ENCODE measurements at places on chromosomes 1 and 21. TPM values are rescaled to one million over a fixed set of nuclear protein-coding genes. Genes with fewer than 3 reads are reported as not detected.

- DNase-seq, result no peak
Measured at GRCh38 chr1:115888976-115889375, 48.0 kb upstream of the NHLH2 start.

DNA sequence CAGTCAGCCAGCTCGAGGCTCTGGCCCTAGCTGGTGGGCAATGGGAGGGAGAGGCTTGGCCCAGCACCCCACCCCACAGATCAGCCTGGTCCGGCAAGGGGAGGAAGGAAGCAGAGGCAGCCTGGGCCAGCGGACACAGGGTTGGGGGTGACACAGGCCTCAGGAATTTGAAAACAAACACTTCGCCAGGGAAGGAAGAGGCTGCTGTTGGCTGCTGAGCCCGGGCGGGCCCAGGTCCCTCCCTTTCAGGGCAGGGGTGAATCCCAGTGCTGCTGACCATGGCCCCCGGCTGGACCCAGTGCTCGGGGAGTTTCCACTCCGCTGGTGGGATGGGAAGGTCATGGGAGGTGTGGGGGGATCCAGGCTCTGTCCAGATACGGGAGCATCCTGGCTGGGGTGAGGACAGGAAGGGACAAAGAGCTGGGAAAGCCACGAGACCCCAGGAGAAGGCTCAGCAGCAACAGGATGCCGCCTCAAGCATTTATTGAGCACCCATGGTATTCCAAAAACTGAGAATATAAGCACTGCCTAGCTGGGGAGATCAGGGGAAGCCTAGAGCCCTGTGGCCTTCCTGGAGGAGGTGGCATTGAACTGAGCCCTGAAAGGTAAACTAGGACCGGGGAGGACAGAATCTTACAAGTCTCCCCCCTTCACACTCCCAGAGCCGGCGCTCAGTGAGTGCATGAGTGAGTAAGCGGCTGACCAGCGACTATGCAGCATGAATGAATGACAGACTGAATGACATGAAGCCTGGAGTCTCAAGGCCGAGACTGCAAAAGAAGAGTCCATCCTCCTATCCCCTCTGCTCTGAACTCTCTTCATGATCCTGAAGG is 26.2 kb upstream of the EPHA2 start:
- DNase-seq, result no peak

S100A7A gene
- total RNA-seq, result not detected

FAM72C gene
- total RNA-seq, result 16.9 TPM
